ENCODE measurements at places on chromosomes 7 and 10. TPM values are rescaled to one million over a fixed set of nuclear protein-coding genes. Genes with fewer than 3 reads are reported as not detected.
A peak's percentile ranks its signal among the peaks of the same experiment; 100 is the strongest.

DNA sequence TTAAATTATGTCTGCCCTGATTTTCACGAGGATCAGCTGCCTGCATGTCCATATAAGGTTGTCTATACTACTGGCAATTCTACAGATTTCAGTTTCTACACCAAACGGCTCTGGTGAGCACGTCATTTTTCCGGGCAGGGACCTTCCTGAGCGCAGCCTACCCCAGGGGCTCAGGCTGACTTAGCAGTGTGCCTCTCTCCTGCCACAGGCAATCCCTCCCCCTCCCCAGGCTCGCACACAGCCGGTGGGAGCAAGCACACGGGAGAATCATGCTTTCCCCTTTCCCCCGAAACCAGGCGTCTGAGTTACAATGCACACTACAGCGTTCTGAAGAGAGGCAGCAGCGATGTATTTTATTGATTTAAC is 1.7 kb downstream of the KLF6 start:
- H3K27ac ChIP-seq, result peak overlapping the region; percentile 100
- H3K27me3 ChIP-seq, result no peaks in the 10 kb centered on the region
- no peak for DNase-seq
- H3K4me1 ChIP-seq, result peaks cover 32% of the 10 kb centered on the region
- peaks cover 44% of the 10 kb centered on the region for H3K36me3 ChIP-seq
- peak overlapping the region; percentile 89 for H3K4me3 ChIP-seq

- no peak overlapping the region for H3K27ac ChIP-seq
- H3K4me3 ChIP-seq, result no peak overlapping the region
- DNase-seq, result no peak
Measured at GRCh38 chr7:3806516-3806915, 505.5 kb downstream of the SDK1 start.

- H3K27me3 ChIP-seq, result no peaks in the 10 kb centered on the region
- DNase-seq, result no peak
- no peak overlapping the region for H3K4me3 ChIP-seq
- H3K4me1 ChIP-seq, result no peaks in the 10 kb centered on the region
- no peak overlapping the region for H3K27ac ChIP-seq
- peaks cover 3% of the 10 kb centered on the region for H3K36me3 ChIP-seq
Measured at GRCh38 chr10:13739183-13739582, 152.4 kb downstream of the PRPF18 start.

GRCh38 chr7:157690833-157691585 is 354.2 kb downstream of the DNAJB6 start:
- H3K36me3 ChIP-seq, result no peaks in the 10 kb centered on the region
- peak; percentile 40 for DNase-seq
- no peak overlapping the region for H3K27ac ChIP-seq
- peak overlapping the region; percentile 34 for H3K4me3 ChIP-seq
- H3K4me1 ChIP-seq, result peaks cover 10% of the 10 kb centered on the region

DNA sequence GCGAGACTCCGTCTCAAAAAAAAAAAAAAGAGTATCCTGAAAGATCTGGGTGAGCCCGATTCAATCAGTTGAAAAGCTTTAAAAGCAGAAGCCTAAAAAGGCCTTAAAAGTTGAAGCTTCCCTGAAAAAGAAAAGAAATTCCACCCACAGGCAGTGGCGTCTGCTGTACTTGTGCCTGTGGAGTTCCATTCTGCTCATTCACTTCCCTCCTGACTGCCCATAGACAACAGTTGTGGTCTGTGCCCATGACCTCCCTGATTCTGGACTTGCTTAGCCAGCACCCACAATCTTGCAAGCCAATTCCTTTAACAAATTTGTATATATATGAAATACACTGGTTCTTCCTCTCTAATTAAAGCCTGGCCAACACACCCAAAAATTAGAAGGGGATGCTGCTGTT is 141.7 kb downstream of the DLG5 start:
- no peaks in the 10 kb centered on the region for H3K4me1 ChIP-seq
- DNase-seq, result peak; percentile 11
- H3K27ac ChIP-seq, result no peak overlapping the region
- peaks cover 6% of the 10 kb centered on the region for H3K36me3 ChIP-seq

DNA sequence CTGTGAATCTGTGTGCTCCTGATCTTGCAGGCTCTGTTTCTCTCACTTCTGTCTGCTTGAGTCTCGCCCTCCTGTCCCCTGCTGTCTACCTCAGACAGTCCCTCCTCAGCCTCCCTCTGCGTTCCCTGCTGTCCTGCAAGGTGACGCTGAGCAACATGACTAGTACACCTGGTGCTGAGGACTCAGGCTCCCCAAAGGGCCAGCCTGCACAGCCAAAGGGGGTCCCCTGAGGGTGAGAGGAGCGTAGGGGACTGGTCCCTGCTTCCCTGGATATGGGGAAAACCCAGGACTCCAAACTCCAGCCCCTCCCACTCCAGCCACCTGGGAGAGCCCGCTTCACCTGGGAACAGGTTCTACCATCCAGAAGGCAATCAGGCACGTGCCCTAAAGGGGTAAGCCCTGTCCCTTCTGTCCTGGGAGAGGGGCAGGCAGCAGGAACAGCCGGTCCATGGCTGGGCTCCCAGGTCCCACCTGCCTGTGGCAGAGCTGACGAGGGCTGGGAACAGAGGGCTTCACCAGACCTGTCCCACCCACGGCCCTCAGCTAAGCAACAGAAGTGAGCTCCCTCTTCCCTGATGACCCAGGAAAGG is 156.5 kb downstream of the UBE2H start:
- no peaks in the 10 kb centered on the region for H3K4me1 ChIP-seq
- no peak overlapping the region for H3K27ac ChIP-seq
- no peaks in the 10 kb centered on the region for H3K36me3 ChIP-seq

DNA sequence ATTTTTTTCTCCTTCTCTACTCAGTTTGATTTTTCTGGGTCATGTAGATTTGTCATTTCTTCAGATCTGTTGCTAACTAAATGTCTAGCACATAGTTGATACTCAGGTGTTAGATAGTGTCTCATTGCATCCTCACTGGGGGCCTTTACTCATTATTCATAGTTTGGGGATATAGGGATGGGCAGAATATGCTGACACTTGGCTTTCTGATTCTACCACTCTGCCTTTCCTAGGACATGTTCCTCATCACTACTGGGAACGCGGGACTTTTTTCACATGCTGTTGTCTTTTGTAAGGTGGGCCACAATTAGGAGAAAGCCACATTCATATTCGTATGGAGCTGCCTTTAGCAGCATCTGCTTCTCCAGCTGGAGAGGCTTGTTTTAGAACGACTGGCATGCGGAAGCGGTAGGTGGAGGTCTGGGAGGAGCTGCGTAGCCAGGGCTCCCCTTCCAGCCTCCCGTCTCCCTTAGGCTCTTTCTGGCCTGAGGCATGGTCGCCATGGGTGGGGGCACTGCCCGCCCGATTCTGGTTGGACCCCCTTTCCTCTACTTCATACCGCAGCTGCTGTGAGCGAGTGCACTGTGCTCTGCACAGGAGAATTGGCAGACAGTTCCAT is 78.8 kb downstream of the SND1 start:
- H3K36me3 ChIP-seq, result peaks cover 64% of the 10 kb centered on the region
- no peaks in the 10 kb centered on the region for H3K27me3 ChIP-seq
- no peak for DNase-seq
- H3K4me3 ChIP-seq, result no peak overlapping the region
- H3K27ac ChIP-seq, result no peak overlapping the region

DNA sequence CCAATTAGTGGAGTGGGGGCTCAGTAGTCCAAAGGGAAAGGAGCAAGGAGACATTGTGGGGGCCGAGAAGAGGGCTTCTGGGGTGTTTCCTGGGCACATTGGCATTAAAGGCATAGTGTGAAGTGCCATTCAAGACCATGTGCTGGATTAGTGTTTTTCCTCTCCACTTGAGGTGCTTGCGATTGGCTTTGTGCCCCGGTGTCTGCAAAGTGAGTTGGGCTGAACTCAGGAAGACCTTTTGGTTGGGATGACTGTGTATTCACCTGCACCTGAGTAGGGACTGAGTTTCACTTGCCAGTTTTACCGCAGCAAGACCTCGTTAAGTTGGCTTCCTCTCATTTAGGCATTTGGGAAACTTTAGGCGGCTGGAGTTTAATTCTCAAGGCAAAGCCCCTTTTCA is 73.0 kb downstream of the TCF7L2 start:
- no peaks in the 10 kb centered on the region for H3K27me3 ChIP-seq
- no peaks in the 10 kb centered on the region for H3K36me3 ChIP-seq
- H3K27ac ChIP-seq, result no peak overlapping the region
- peak; percentile 77 for DNase-seq
- peaks cover 57% of the 10 kb centered on the region for H3K4me1 ChIP-seq

GRCh38 chr10:117374506-117375359 is 507 bp downstream of the PDZD8 start:
- H3K4me3 ChIP-seq, result peak overlapping the region; percentile 70
- H3K27ac ChIP-seq, result peak overlapping the region; percentile 87
- peaks cover 4% of the 10 kb centered on the region for H3K36me3 ChIP-seq
- peak; percentile 77 for DNase-seq
- H3K4me1 ChIP-seq, result peaks cover 28% of the 10 kb centered on the region

DNA sequence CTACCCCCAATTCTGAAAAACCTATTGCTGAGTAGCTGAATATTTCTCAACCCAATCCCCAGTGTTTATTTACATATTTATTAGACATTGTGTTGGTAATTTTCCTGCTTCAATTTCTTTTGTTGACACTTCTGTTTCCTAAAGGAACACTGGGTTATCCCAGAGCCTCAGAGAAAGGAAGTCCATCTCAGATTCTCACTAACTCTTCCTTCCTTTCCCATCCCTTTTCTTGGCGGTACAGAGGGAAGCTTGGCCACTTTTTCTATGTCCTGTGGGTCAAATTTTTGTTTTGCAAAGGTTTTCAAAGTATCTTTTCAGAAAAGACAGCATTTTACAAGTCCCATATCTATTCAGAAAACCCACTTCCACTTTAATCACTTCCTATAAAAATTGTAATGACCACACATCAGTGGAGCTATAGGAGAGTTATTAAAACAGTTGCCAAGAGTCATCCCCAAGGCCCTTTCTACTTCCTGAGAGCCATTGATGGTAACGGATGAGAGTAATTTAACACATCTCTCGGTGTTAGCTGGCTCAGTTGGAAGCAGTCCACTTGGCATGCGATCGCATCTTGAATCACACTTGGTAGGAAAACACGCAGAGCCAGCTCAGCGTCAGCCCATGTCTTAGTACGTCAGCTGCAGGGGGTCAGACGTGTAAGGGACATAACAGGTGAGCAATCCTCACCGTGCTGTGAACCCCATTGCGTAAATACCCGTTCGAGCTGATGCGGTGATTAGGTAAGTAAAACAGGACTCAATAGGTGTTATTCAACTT is 231.1 kb upstream of the ADARB2 start:
- no peaks in the 10 kb centered on the region for H3K4me1 ChIP-seq
- no peak overlapping the region for H3K4me3 ChIP-seq
- no peak for DNase-seq
- no peak overlapping the region for H3K27ac ChIP-seq

DNA sequence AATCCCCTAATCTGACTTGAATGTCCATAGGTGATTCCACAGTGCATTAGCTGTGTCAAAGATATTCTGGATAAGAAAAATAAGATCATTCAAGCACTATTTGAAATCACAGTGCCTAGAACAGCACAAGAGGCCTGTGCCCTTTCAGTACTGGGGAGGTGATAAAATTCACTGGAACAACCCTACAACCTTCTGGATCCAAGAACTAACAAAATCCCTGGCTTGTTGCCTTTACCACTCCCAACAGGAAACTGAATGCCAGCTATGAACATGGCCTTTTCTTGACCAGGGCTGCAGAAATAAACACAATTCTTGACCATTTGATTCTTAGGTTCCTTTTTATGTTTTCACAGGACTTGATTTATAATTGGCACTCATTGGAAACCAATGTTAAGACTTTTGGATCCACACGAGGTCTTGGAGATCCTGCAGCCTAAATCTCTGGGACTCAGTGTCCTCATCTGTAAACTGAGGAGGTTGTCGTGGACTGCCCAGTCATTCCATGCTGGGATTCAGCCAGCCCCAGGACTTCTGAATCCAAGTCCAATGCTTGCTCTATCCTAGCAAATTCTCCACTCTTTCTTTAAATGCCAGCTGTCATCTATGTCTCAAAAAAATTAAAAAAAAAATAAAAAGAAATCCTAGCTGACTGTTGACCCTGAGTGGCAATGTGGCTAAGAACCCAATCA is 624.7 kb downstream of the KCNMA1 start:
- H3K27ac ChIP-seq, result peak overlapping the region; percentile 28
- DNase-seq, result no peak
- H3K4me1 ChIP-seq, result peaks cover 9% of the 10 kb centered on the region
- H3K27me3 ChIP-seq, result no peaks in the 10 kb centered on the region
- no peak overlapping the region for H3K4me3 ChIP-seq

GRCh38 chr10:103967448-103968071 is 620 bp downstream of the SLK start:
- H3K27me3 ChIP-seq, result no peaks in the 10 kb centered on the region
- peaks cover 27% of the 10 kb centered on the region for H3K4me1 ChIP-seq
- peak overlapping the region; percentile 61 for H3K4me3 ChIP-seq
- no peak for DNase-seq

GRCh38 chr10:93300288-93300917 is 181.7 kb downstream of the MYOF start:
- H3K27me3 ChIP-seq, result no peaks in the 10 kb centered on the region
- H3K36me3 ChIP-seq, result peaks cover 2% of the 10 kb centered on the region
- no peak overlapping the region for H3K4me3 ChIP-seq
- no peaks in the 10 kb centered on the region for H3K4me1 ChIP-seq
- H3K27ac ChIP-seq, result no peak overlapping the region

DNA sequence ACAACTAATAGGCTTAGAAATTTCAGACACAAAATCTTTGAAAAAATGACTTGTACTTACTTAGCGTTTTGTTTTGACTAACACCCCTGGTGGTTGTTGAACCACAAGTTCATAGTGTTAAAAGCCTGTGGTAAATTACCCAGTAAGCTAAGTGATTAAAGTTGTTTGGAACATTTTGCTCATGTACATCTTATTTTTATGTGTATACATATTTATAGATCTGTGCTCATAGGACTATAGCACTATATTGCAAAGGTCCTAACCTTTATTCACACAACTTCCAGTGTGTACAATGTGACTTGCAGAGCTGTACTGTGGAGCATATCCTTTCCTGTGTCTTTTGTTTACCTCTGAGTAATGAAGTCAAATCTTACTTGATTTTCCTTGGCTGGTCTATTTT is 79.6 kb downstream of the BMPR1A start:
- no peak overlapping the region for H3K4me3 ChIP-seq
- no peak for DNase-seq
- H3K4me1 ChIP-seq, result no peaks in the 10 kb centered on the region
- H3K27me3 ChIP-seq, result no peaks in the 10 kb centered on the region

PCDH15 gene
- total RNA-seq, result 3.2 TPM

SAP25 gene
- total RNA-seq, result 6.4 TPM

PPP1R3C gene
- total RNA-seq, result 15.1 TPM

OPALIN gene
- not detected for total RNA-seq

NPC1L1 gene
- total RNA-seq, result 0.17 TPM

INSYN2A gene
- total RNA-seq, result 0.14 TPM

SLC26A3 gene
- total RNA-seq, result not detected

GIMAP8 gene
- total RNA-seq, result 42.3 TPM

KIF11 gene
- 0.93 TPM for total RNA-seq

HNRNPF gene
- 183 TPM for total RNA-seq

CYP26C1 gene
- total RNA-seq, result 0.35 TPM
